Stimulated activated naive CD4-positive, alpha-beta T cell (primary cell): ENCODE measurements at places on chromosomes 16 and 17.

DNA sequence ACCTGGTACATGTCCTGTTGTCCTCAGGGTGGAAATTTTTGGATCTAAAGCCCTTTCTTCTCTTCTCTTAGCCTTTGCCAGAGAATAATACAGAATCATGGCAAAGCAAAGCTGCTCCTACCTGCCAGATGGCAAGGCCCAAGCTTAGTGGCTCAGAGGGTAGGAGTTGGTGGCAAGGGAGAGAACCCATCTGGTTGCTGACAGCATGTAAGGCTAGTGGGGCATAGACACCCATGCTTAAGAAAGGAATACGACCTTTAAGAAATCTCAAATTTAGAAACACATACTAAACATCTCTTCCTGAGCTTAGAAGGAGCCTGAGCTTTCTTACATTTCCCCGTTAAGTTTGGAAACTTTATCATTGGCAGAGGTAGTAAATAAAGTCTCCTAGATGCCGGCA is 395.0 kb upstream of the SOX9 start:
- DNase-seq, result no peak

GRCh38 chr17:68790931-68791330 is 164.3 kb downstream of the ABCA8 start:
- DNase-seq, result no peak

DNA sequence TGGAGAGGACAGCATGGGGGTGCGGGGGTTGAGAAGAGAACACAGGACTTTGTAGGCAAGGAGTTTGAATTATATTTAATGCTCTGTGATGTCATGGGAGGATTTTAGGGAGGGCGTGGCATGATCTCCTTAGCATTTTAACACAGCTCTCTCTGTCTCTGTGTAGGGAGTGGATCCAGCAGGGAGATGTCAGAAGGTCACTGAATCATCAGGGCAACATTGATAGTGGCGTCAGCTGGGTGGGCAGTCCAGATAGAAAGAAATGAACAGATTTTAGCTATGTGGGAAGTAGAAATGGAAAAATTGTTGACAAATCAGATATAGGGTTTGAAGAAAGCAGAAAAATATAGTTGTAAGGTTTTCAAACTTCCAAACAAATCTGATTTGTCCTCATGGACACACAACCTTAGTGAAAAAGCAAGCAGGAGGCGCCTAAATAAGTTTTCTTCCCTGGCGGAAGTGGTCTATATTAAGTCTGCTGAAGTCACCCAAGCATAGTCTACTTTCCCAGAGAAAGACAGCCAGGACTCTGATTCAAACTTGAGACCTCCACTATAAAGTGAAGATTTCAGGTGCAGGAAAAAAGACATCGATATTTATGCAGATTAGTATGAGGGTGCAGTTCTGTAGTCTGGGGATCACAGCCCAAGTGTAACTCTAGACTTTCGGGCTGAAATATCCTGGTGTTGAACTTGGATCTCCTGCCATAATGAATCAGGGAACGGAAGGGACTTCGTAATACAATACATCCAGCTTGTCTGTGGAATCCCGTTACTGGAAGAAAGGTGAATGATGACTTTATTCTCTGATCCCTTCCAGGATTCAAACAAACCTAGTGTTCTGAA is 10.1 kb upstream of the PCTP start:
- no peak for DNase-seq

GRCh38 chr16:69435977-69436820 is 11.8 kb downstream of the CYB5B start:
- DNase-seq, result no peak

DNA sequence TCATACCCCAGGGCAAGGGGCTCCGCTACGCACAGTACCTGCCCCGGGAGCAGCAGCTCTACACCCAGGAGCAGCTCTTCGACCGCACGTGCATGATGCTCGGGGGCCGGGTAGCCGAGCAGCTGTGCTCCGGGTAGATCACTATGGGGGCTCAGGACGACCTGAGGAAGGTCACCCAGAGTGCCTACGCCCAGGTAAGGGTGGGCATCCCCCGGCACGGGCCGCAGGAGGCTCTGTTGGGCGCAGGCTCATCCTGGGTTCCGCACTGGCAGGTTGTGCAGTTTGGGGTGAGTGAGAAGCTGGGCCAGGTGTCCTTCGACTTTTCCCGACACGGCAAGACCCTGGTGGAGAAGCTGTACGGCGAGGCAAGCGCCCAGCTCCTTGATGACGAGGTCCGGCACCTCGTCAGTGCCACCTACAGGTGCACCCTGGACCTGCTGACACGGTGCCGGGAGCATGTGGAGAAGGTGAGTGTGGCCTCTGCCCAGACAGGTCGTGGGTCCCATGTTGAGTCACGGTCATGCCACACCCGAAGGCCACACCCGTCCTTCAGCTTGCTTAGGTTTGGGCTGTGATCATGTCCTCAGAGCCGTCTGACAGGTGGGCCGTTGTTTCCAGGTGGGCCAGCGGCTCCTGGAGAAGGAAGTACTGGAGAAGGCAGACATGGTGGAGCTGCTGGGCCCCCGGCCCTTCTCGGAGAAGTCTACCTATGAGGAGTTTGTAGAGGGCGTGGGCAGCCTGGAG is 19.3 kb downstream of the DBNDD1 start:
- DNase-seq, result no peak

DNA sequence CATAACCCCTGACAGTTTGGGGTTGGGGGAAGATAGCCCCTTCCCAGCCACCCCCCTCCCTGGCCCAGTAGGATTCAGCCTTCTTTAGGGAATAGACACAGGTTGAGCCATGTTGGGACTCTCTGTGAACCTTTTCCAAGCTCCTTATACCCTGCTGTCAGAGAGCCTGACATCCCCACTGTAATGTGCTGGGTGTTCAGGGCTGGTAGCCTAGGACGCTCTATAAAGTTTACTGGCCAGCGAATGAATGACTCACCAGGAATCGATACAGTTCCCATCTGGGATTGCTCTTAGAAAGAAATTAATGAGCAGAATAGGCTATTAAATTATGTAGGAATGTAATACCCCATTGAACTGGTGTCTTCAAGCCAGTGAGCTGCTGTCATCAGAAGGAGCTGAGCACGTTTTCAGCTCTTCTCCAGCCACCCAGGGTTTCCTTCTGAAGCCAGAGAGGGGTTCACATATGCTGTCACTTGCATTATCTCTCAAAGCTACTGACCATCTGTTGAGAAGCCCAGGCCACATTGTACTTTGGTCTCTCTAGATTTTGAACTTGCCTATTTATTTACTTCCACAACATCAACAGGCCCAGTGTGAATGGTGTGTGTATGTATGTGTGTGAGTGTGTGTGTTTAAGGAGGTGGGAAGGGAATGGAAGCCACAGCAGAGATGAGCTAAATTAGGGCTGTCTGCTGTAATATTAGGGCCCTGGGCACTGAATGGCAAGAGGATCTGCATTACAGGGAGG is 64.9 kb downstream of the SPACA3 start:
- no peak for DNase-seq

DNA sequence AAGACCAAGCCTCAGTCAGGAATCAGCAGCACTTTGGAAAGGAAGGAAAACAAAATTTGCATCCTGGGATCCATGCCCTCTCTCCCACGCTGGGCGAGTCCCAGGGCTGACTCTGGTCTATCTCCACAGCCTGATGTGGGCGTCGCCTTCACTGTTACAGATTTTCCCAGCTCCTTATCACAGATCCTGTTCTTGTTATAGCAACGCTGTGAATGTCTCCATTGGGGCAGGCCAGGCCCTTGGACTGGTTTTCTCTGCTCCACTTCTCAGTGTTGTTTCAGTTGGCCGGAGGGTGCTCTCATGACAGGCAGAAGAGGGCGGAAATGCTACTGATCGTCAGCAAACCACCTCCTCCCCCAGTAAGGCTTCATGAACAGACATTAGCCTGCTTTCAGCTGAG is 127.9 kb upstream of the CDH11 start:
- DNase-seq, result no peak

DNA sequence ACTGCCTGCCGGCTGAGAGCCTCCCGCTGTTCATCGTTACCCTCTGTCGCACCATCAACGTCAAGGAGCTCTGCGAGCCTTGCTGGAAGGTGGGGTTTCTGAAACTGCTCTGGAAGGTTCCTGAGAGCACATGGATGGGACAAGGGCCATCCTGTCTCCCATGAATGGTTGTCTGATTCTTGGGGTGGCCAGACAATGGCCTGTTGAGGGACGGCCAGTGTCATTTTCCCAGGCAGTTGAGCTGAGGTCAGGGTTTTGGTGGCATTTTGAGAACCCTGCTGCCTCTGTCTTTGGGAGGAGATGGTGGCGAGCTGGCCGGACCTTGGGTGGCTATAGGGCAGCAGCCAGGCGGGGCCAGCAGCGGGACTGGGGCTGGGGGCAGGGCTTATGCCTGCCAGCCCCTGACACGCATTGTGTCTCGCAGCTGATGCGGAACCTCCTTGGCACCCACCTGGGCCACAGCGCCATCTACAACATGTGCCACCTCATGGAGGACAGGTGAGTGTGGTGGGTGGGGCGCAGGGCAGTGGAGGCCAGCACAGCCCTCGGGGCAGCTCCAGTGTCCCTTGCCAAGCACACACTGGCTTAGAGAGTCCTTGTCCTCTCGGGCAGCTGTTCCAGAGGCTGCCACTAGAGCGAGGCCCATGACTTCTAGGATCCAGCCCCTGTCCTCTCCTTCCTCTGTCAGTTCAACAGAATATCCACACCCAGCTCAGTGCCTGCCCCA is 9.1 kb downstream of the TSC2 start:
- no peak for DNase-seq

DNA sequence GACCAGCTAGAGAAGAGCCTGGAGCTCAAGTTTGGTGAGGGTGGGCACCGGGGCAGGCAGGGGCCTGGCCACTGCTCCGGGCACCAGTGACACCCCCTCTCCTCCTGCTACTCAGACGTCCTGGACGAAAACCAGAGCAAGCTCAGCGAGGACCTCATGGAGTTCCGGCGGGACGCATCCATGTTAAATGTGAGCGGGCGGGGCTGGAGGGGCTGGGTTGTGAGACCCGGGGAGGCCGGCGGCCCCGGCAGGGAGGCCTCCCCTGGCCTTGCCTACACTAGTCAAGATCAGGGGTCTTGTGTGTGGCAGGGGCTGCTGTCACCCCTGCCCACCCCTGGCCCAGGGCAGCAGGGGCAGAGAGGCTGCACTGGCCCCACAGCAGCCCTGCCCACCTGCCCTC is 17.8 kb downstream of the TRAF7 start:
- DNase-seq, result no peak

- DNase-seq, result no peak
Measured at GRCh38 chr16:53899431-53899830, 195.5 kb downstream of the FTO start.

- DNase-seq, result no peak
Measured at GRCh38 chr17:72852277-72852938, 240.1 kb downstream of the SLC39A11 start.

- DNase-seq, result no peak
Measured at GRCh38 chr17:2994441-2994840, 69.0 kb downstream of the OR1D5 start.

DNA sequence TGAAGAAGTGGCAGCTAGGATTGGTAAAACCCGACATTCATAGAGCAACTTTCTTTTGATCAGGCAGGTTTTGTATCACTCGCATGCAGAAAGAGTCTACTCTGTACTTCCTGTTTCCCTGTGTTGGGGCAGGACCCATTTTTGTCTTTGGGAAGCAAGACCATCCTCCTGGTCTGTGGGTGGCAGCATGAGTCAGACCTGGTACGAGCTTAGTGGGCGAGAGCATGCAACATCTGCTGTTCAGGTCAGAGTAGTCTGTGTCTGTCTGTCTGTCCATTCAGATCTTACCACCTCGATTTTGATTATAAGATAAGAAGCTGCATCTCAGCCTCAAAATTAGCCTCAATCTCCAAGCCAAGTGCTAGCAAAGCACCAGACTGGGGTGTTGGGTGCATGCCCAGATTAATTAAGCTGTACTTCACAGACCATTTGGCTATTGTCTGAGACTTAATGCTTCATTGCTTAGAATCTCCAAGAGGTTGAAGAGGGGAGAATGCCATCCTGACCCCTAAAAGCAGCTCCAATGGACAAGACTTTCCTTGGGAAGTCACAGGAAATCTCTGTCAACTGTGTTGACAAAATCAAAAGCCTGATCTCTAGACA is 110.9 kb downstream of the XYLT1 start:
- DNase-seq, result peak; percentile 28

- DNase-seq, result no peak
Measured at GRCh38 chr17:76155988-76156661, 15.1 kb upstream of the FOXJ1 start.
